ENCODE measurements at places on chromosomes 5 and 9.

GRCh38 chr5:137313526-137314175, 185.5 kb downstream of the SPOCK1 start:
- DNase-seq = no peak

- no peak for DNase-seq
Measured at GRCh38 chr5:154618696-154619095, 136.5 kb upstream of the LARP1 start.

DNA sequence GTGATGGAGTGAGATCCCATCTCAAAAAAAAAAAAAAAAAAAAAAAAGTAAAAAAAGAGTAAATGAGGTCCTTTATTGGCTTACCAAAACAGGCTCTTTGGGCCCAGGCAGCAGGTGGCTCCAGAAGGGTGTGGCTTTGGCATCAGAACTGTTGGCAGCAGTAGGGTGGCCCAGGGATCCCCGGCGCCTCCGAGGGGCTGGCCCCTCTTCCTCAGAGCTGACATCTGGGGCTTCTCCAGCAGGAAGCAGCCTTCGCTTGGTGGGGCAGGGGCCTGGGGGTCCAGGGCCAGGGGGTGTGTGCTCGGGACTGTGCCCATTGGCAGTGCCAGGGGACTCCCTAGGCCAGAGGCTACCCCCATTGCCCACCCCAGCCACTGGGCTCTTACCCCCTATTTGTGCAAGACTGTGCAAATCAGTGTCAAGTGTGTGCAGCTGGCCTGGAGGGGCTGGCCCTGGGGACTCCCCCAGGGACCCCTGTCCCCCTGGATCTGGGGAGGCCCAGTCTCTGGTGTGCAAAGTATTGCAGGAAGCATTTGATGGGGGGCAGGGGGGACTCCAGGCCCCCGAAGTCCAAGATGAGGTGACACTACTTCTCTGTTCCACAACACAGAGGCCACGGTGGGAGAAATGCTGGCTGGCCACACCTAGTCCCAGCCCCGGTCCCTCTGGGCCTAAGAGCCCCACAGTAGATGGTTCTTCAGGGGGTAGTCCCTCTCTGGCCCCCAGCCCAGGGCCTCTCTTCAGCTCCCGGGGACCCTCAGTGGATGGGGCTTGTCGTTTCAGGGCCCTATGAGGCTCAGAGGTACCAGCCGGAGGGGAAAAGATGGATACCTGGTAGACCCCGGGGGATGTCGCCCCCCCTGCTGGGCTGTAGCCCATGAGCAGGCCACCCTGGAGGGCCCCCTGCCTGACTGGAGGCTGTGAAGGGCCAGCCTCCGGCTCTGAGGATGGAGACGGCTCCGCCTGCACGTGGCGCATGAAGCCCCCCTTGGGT, 4.7 kb upstream of the STOML2 start:
- no peak for DNase-seq

DNA sequence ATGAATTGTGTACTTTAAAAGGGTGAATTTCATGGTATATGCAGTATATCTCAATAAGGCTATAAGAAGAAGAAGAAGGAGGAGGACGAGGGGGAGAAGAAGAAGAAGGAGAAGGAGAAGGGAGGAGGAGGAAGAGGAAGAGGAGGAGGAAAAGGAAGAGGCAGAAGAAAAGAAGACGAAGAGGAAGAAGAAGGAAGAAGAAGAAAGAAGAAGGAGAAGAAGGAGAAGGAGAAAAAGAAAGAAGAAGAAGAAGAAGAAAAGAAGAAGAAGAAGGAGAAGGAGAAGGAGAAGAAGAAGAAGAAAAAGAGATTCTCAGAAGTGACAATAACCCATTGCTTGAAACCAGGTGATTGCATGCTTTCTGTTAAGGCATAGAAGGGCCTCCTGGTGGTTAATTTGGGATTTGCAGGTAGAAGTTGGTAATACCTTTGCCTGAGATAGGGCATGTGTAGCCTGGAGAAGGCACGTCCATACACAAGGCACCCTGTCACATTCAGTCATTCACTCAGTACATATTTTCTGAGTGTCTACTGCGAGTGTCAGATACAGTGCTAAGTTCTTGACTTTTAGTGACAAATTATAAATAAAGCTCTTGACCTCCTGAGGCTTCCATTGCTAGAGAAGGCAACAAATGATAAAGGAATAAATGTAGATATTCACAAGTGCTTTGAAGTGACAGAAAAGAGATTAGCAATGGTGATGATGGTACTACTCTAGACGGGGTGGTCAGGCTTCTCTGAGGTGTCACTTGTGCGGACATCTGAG, 231.3 kb downstream of the NPR3 start:
- DNase-seq = no peak

DNA sequence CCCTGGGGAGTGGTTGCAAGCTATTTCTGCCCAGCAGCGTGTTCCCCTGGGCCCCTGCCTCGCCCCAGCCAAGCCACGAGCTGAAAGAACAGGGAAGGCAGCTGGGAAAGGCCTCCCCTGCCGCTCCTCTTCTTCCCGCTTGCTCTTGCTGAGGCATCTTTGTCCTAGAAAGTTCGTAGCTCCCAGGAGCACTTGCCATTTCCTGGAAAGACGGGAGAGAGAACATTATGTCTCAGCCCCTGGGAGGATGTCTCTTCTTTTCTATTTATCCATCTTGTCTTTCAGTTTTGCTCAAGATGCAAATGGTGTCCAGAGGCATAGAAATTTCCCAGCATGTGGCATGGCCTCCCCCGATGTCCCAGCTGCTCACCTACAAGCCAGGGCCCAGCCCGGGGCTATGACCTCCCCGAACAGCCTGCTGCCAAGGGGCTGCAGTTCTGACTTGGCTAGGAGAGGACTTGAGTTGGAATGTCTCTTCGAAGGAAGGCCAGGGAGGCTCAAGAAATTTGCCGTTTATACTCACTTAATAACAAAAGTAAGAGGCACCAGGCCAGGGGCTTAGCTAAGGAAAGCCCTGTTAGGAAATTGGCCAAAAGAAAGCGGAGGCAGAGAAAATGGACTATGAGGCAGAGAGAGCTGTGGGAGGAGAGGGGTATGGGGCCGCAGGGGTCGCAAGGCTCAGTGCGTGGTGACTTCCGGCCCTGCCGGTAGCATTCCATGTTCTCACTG, 87.3 kb downstream of the LIFR start:
- no peak for DNase-seq

- no peak for DNase-seq
Measured at GRCh38 chr5:78568212-78568611, 80.4 kb downstream of the LHFPL2 start.

- DNase-seq = no peak
Measured at GRCh38 chr5:74822288-74822687, 43.9 kb downstream of the FAM169A start.

GRCh38 chr9:126144603-126145456, 181.8 kb upstream of the MVB12B start:
- no peak for DNase-seq

DNA sequence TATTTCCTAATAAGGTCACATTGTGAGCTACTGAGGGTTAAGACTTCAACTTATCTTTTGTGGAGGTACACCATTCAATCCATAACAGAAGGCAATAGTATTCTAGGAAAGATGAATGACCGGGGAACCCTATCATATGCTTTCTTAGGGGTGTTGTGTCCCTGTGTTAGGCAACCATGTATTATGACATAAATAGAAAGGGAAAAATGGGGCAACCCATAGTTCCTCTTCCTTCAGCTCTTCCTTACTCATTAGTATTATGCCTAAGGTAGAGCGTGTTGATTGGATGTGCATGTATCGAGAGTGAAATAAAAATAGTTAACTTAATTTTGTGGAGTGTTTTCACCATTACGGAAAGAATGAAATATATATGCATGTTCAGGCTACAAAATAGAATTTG, 6.0 kb upstream of the CCNJL start:
- DNase-seq = no peak

DNA sequence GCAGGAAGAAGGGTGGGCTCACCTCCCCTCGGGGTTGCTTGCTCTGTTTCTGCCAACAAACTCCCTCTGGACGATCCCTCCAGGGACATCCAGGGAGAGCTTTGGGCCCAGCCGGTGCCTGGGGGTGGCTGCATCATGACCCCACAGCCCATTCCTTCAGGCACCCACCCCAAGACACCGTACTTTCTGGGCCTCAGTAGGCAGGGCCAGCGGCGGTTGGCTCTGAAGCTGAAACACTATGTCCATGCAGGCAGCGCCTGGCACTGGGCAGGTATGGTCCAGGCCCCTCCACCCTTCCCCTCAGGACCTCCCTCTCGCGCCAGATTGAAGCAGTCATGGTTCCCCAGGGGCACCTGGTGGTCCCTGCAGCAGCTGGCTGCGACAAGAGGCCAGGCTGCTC, 18.5 kb upstream of the SUSD3 start:
- no peak for DNase-seq

DNA sequence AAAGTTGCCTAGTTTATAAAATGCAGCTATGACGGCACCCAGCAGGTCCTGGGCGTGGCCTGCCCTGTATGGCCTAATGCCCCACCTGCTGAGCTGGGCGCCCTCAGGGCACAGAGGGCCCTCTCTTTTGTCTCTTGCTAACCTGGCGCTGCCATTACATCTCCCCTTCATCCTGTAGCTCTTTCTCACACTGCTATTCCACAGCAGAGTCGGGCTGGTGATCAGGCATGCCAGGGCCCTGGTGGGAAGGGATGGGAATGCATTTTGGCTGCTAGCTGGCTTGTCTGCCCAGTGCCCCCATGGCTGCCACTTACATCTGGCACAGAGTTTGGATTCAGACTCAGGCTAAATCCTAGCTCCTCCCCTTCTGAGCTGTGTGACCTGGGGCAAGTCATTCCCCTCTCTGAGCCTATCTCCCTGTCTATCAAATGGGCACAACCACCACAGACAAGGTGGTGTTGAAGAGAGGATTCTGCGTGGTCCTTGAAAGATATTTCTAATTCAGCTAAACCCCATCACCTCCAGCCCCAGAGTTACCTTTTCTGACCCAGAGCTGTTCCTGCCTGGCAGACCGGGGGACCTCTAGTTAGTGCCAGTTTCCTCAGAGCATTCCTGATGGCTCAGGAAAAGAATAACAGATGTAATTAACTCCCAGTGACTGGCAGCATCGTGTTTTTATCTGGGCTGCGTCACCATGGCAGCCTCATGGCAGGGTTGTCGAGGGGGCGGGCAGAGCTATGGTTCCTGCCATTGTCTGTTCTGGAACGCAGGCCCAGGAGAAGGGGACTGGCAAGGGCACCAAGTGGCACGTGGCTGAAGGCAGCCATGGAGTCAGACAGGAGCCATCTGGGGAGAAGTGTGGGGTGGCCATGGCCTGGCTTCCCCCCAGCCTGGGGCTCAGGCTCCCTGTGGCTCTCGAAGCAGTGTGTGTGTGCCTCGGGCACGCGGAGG, 6.3 kb downstream of the PRR7 start:
- no peak for DNase-seq

DNA sequence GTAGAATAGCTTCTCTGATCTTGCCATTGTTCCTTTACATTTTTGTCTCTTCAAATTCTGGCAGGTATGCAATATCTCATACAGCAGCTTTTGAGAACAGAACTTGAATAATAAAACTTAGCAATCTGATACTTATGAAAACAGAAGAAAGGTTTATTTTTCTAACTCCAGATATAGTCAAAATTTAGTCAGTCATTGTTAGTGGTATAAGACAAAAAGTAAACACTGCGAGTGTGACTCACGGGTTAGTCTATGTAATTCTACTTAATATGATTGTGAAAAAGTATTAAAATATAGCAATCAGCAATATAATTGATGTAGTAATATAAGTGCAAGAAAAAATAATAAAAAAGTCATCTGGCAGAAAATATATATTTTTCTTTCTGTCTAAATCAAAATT, 910.4 kb downstream of the DNAH5 start:
- DNase-seq = no peak

DNA sequence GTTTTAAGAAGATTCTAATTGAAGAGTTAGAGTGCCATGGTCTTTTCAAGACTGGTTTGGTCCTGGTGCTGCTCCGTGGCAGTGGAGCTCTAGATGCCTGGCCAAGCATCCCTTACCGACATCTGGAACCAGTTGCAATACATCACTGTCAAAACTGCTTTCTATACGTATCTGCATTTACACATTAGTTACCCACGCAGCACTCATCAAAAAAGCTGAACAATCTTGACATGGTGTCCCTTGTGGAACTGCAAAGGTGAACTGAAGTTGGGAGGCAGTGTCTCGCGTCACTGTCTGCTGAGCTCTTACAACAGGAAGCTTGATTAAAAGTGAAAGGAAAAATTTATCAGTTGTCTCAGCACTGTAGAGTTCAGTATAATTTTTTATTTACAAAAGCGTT, 82.6 kb downstream of the PBX3 start:
- no peak for DNase-seq

DNA sequence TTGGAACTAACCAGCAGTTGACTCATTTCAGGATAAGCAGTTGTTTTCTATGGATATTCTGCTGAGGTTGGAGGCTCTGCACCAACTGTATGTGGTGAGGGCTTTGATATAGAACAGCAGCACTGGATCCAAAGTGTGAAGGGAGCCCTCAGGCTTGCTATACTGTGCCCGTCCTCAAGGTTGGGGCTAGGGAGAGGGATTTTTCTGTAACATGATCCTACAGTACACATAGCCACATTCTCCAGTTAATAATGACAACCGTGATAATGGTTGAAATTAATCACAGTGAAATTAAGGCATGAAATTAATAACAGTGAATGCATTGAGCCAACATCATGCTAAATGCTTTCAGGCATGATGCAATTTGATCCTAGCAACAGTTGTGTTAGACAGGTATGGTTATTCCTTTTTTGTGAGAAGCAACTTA, 36.7 kb downstream of the ARHGAP26 start:
- no peak for DNase-seq

- DNase-seq = no peak
Measured at GRCh38 chr5:180373454-180373853, 20.3 kb upstream of the GFPT2 start.

DNA sequence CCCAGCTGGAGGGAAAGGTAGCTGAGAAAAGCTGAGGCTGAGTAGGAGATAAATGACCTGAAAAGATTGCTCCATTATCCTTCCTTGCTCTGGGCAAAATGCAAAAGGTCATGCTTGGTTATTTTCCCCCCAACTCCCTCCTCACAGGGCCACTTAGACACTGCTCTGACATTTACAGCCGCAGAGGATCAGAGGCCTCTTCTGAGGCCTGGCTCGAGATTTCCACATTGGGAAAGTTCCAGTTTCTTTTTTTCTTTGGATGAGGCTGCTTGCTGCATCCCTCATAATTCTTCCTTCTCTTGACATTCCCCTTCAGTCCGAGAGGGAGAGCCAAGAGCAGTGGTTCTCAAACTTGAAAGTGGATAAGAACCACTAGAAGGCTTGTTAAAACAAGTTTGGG, 60.1 kb upstream of the HSPA9 start:
- no peak for DNase-seq

- no peak for DNase-seq
Measured at GRCh38 chr9:108161503-108161902, 671.9 kb upstream of the KLF4 start.

GRCh38 chr5:178210686-178211085, 6.4 kb downstream of the HNRNPAB start:
- no peak for DNase-seq

- no peak for DNase-seq
Measured at GRCh38 chr9:120768886-120769285, 24.3 kb downstream of the FBXW2 start.

Measured in neural crest cell (in vitro differentiated cells).